ENCODE measurements at places on chromosomes 16 and 17.

GRCh38 chr17:42230225-42230624 is 35.9 kb upstream of the GHDC start:
- DNase-seq, result no peak

DNA sequence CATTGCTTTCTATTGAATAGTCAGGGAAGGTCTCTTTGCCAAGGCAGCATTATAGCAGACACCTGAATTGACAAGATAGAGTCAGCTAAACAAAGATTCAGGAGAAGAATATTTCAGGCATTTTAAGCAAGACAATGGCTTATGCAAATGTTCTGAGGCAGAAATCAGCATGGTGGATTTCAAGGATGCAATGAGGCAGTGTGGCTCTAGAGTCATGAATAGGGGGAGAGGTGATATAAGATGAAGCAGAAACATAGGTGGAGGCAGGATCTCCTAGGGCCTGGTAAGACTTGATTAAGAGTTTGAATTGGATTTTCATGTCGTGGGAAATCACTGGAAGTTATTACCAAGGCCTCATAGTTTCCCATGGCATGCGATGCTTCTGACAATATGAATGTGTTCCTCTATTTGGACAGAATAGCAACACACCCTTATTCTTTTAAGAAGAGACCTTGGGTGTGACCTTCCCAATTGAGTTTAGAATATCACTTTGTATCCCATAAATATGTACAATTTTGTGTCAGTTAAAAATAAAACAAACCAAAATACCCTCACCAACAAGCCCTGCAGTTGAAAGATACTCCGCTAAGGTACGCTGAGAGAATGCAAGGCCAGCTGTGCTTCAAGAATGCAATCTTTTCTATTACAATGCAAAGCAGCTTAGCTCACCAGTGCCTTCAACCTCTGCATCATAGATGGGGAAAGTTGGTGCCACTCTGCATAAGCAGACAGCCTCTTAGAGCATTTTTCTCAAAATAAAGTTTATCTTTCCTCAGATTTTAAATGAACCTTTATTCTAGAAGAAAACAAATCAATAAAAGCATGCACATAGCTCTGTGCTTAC is 139.6 kb upstream of the SALL1 start:
- no peak for DNase-seq

DNA sequence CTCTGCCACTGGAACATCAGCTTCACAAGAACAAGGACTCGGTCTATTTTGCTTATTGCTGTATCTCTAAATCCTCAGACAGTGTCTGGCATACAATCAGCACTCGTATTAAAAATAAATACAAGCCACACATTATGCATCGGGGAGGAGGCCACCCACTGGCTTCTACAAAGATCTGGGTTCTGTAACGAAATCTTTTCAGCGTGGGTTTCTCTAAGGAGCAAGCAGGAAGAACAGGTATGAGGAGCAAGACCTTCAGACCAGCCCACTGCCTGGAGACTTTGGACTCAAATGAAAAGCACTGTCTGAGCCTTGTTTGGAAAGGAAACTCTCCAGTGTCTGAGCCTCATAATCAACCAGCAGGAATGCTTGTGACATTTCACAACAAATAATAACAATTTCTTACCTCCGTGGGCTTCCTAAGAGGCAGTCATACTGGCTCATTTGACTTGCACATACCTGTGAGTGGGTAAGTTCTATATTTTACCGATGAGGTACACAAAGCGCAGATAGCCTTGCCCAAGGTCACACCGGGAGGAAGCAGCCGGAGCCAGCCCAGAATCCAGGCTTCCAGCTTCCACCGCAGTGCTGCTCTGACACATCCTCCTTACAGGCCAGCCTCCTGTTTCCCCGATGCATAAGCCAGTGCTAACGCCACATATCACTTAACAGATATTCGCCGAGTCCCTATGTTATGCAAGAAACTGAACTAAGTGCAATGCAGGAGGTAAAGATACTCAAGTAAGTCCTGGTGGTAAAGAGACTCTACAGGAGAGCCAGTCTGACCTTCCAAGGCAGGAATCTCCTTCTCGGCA is 118.6 kb upstream of the TNRC6C start:
- no peak for DNase-seq

GRCh38 chr17:28193241-28193640 is 125.8 kb upstream of the TMEM97 start:
- no peak for DNase-seq

- DNase-seq, result no peak
Measured at GRCh38 chr16:87604634-87605111, 2.4 kb downstream of the JPH3 start.

DNA sequence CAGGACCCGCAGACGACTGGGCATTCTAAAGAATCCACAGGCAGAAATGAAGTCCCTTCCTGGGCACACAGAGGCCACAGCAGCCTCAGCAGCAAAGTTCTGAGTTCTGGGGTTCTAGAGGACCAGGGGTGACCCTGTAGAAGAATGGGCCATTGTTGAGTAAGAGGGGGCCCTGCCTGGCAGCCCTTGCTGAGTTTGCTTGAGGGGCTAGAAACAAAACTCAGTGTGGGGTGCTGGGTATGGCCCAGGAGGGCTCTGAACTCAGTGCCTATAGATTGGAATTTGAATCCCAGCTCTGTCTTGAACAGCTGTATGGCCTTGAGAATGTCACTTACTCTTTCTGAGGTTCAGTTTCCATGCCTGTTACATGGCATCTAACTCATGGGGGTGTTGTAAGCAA is at the start of gene PDILT:
PDILT (minus strand) TSS at position 101 of the 400 bp plus-strand sequence. CDS start 5,437 bp downstream, outside the sequence.
- DNase-seq, result no peak

DNA sequence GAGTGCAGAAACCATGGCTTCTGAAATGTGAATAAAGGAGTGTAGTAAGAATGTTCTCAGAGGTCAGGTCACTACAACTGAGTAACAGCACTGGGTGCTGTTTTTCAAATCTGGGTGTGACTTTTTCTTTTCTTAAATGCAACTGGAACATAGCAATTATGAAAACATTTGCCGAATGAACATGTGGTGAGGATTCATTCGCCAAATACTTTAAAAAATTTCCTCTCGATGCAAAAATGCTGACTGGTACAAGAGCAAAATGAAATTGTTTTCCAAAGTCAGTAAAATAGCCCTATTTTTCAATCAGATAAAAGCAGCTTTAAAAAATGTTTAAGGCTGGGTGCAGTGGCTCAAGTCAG is 18.6 kb downstream of the ZDHHC7 start:
- DNase-seq, result no peak

GRCh38 chr16:11033629-11034420 is 89.5 kb downstream of the CLEC16A start:
- no peak for DNase-seq
